ENCODE measurements at places on chromosomes 12 and 14. TPM values are rescaled to one million over a fixed set of nuclear protein-coding genes. Genes with fewer than 3 reads are reported as not detected.

The ACRBP gene
- 0.93 TPM for polyA plus RNA-seq

The LRP1-AS gene
- not detected for polyA plus RNA-seq

The FGF23 gene
- not detected for polyA plus RNA-seq

The CPM gene
- 66.6 TPM for polyA plus RNA-seq

The SLC7A8 gene
- polyA plus RNA-seq = 29.5 TPM

The TOMM20L gene
- polyA plus RNA-seq = not detected

The ACAD10 gene
- polyA plus RNA-seq = 10.1 TPM

The CMA1 gene
- polyA plus RNA-seq = not detected

The TMPRSS12 gene
- not detected for polyA plus RNA-seq

The NANOG gene
- not detected for polyA plus RNA-seq

The CAPZA3 gene
- not detected for polyA plus RNA-seq

The TAS2R9 gene
- polyA plus RNA-seq = not detected

The LRRK2 gene
- 74.3 TPM for polyA plus RNA-seq

All from lung (tissue), 17 donors.